Stimulated activated CD8-positive, alpha-beta memory T cell treated with anti-CD3 and anti-CD28 coated beads, Interleukin-12 subunit alpha, Interleukin-12 subunit beta, amount 100 ng/mL, for 1 hour (primary cell): ENCODE measurements at places on chromosomes 6 and 20.
A peak's percentile ranks its signal among the peaks of the same experiment; 100 is the strongest.

- DNase-seq, result no peak
Measured at GRCh38 chr6:106446983-106447382, 86.5 kb downstream of the CRYBG1 start.

DNA sequence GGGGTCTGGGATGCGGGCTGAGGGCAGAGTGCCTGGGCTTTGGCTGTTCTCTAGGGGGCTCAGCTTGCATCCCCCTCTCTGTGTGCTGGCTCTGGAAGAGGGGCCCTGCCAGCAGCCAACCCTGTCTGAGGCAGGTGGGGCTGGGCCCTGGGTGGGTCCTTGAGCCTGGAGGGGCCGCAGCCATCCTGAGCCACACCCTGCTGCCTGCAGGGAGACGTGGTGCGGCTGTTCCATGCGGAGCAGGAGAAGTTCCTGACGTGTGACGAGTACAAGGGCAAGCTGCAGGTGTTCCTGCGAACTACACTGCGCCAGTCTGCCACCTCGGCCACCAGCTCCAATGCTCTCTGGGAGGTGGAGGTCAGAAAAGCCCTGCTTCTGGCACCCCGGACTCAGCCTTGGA is 41.2 kb downstream of the ITPR3 start:
- DNase-seq, result no peak

DNA sequence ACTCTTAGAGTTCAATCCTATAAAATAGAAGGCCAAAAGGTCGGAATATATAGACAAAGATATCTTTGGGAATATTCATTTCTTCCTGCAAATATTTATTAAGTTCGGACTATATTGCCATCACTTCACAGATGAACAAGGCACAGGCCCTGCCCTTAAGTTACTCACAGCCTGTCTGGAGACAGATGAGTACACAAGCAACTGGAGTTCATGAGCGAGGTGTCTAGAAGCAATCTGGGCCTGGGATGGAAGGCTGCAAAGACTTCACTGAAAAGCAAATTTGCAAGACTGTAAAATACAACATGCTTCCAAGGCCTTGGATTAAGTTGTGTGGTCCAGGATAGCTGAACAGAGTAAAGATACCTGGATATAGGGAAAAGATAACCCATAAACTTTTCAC is 56.7 kb upstream of the CEP85L start:
- DNase-seq, result no peak

- DNase-seq, result no peak
Measured at GRCh38 chr6:56756791-56757587, 114.3 kb upstream of the DST start.

- no peak for DNase-seq
Measured at GRCh38 chr6:12595161-12595811, 121.3 kb upstream of the PHACTR1 start.

DNA sequence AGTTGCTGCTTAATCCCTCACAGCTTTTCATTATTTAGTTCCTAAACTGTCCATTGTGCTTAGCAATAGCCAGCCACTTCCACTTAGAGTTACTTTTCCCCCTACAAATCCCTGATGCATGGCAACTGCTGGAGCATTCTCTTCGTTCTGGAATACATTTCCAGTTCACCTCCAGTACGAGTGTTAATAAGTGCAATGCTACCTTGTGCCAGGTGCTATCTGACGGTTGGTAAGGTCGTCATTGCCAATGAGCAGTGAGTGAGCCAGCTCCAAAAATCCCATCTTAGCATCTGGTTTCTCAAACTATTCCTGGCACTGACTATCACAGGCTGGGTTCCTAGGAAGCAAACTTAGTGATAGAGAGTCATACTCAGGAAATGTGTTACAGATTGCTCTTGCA is 114.1 kb upstream of the ADGRF1 start:
- DNase-seq, result no peak

DNA sequence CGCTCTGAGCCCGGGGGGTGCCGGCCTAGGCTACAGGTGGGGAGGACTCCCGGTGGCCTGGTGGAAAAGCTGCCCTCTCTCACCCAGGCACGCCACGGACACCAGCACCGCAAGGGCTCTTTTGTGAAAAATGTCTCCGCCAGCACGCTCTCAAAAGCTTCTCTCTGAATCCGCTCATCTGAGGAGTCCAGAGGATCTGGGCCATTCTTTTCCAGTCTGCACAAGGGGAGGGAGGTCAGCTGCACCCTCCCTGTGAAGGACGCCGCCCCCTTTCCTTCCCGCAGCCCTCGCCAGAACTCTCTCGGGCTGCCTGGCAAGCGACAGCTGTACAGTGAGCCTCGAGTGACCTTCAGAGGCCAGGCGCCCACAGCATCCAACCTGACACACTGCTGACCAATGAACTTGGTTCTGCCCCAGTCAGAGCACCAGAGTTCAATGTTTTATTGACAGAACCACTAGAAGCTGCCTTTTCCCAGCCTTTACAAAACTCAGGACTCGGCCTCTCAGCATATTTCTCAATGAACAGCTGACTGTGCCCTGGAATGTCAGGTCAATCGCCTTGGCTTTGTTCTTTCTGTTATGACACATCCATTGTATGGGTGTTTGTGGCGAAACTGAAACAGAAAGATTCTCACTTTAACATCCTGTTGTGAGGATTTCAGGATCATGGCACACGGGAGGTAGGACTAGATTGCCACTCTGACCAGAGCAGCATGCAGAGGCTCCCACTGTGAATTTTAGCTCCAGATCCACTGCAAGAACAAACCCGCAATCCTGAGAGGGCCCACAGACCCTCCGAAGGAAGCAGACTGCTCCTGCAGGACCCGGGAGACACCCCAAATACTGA is 26.7 kb downstream of the SERPINB9 start:
- no peak for DNase-seq

GRCh38 chr20:63626424-63627128 is at the start of gene GMEB2:
GMEB2 (minus strand) TSS chr20:63627101; CDS start chr20:63619397, 7,704 bp downstream.
- DNase-seq, result peak; percentile 45

DNA sequence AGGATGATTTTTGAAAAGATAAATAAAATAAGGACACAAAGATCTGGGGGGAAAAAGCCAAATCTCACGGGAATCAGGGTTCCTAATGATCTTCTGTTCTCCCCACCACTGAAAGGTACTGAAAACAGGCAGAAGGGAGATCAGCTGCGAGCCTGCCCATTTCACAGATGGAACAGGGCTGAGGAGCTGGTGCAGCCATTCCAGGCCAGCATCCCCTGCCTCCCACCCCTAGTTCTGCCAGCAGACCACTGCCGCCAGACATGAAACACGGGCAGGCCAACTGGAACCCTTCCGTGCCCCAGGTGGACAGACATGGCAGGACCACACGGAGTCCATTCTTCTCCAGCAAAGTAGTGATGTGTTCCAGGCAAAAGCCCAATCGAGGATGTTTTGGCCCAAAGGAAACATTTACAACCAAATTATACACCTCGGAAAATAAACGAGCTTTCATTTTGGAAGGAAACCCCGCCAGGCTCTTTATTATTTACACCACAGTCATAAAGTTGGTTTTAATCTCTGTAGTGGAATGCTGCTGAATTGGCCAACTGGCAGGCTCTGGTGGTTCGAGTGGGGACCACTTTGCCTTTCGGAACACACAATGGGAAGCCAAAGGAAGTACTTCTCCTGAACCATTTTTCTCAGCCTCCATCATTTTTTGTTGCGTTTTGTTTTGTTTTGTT is 28.2 kb downstream of the ISM1 start:
- DNase-seq, result no peak

- DNase-seq, result no peak
Measured at GRCh38 chr6:36230371-36230770, 33.8 kb downstream of the BRPF3 start.

- DNase-seq, result no peak
Measured at GRCh38 chr6:98487612-98488011, 346.8 kb upstream of the POU3F2 start.

GRCh38 chr6:148758492-148758891 is 11.7 kb downstream of the UST start:
- DNase-seq, result no peak

GRCh38 chr6:32968093-32968866 is at the start of gene BRD2:
BRD2 (plus strand) TSS chr6:32968594; CDS start chr6:32972899, 4,305 bp downstream.
- DNase-seq, result peak; percentile 95

DNA sequence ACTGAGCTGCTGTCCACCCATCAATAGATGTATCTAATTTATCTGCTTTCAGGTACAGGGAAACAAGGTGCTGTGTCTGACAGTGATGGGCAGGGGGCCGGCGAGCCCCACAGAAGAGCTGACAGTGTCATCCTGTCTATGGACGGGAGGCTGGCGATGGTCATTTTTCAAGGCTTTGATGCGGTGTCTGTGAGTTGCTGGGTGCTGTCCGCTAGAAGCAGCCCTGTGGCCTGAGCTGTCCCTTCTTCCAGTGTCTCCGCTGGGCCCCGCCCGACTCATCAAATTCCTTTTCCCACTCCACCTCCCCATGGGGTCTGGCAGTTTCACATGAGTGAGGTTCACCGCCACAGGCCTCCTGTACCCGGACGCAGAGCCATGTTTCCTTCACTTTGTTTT is 161.4 kb upstream of the PMEPA1 start:
- no peak for DNase-seq

DNA sequence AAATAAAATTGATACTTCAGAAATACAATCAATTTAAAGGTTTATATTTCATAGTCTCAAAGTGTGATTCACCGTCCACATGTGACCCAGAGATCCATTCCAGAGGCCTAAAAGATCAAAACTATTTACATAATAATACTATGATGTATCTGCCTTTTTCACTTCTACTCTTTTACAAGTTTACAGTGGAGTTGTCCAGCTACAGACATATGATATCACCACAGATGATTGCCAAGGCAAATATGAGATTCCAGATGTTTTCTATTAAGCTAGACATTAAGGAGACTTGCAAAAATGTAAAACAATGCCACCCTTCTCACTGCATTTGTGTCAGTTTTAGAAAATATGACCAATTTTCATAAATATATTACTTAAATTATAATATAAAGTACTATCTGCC is 443.7 kb downstream of the GJA1 start:
- no peak for DNase-seq

DNA sequence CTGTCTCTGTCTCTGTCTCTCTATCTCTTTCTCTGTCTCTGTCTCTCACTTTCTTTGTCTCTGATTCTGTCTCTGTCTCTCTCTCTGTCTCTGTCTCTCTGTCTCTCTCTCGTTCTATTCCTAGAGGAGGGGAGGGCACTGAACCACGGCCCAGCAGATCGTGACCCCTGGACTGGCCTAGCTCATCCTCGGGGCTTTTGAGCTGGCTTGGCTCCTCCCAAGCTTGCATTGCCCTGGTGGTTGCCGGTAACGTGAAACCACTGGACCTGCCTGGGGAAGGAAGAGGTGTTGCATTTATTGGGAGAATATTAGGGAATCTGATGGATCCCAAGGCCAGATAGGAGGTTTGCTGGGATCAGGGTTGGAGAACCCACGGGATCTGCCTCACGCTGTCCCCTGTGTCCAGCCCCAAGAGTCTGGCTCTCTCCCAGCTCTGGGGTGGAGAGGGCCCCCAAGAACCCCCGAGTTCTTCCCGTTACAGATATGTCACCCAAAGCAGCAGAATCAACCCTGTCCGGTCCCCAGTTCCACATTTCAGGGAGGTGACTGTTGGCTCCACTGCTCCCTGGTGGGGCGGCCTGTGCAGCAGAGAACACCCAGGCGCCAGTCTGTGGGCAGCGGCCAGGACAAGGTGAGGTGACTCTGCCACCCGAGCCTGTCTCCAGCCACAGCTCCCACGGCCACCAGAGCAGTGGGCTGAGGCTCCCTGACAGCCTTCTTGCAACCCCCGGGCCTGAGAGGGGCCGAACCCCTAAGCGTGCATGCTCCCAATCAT is 228.3 kb downstream of the TTLL2 start:
- no peak for DNase-seq

- no peak for DNase-seq
Measured at GRCh38 chr6:1392813-1393640, 3.7 kb downstream of the FOXF2 start.

DNA sequence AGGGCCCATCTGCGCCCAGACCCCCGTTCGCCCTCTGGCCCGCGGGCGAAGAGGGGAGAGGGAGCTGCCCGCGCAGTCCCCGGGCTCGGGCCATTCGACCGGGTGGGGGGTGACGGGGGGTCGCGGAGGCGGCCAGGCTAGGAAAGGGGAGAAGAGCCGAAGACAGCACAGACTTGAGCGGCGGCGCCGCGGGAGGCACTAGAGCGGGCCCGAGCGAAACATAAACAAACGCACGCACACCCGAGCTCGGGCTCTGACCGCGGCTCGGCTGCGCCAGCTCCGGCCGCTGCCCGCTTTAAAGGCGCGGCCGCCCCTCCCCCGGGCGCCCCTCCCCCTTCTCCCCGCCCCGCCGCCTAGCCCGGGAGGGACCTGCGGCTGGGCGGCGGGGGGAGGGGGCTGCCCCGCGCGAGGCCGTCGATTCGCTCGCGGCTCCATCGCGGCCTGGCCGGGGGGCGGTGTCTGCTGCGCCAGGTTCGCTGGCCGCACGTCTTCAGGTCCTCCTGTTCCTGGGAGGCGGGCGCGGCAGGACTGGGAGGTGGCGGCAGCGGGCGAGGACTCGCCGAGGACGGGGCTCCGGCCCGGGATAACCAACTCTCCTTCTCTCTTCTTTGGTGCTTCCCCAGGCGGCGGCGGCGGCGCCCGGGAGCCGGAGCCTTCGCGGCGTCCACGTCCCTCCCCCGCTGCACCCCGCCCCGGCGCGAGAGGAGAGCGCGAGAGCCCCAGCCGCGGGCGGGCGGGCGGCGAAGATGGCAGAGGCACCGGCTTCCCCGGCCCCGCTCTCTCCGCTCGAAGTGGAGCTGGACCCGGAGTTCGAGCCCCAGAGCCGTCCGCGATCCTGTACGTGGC is at the start of gene FOXO3:
TSS of gene FOXO3 (plus strand) at position 455 of the 846 bp plus-strand sequence. CDS start at position 747, 292 bp downstream.
- no peak for DNase-seq

GRCh38 chr6:36735110-36736071 is 37.8 kb downstream of the RAB44 start:
- DNase-seq, result no peak

DNA sequence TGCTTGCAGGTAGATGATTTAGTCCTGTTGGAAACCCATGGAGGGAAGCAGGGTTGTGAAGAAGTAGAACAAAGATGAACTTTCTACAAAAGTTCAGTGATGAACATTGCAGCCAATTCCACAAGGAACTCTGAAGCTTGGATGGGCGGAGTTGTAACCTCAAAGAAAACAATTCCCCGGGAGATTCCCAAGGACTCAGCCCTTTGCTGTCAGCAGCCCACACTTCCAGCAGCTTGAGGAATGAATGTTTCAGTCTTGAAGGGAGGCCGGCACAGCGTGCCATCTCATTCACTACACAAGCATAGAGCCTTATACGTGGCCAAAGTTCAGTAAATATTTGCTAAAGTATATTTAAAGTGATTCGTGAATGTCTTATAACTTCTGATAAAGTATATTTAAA is 269.4 kb downstream of the NKAIN2 start:
- no peak for DNase-seq

GRCh38 chr6:143732536-143732935 is 54.8 kb downstream of the PHACTR2 start:
- DNase-seq, result no peak
